ENCODE measurements at places on chromosomes 7 and 10. TPM values are rescaled to one million over a fixed set of nuclear protein-coding genes. Genes with fewer than 3 reads are reported as not detected.

GRCh38 chr7:20945451-20945850, 158.8 kb upstream of the SP8 start:
- no peak for DNase-seq

- peak; percentile 31 for DNase-seq
Measured at GRCh38 chr7:86932038-86932512, 127.4 kb downstream of the ELAPOR2 start.

DNA sequence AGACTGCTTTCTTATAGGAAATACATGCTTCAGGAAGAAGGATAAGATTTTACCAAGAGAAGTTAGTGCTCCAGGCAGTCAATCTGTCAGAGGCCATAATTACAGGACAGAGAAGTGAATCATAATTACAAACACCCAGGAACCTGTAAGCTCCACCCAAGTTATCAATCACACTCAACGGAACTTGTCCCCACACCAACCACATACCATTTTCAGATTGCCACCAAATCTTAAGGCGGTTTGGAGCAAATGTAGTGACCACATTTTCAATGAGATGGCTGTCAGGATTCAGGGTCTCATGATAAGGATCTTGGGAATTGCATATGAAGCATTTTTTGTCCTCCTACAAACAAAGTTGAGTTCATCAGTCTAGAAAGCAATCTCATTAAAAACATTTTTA, 4.8 kb downstream of the LAMB1 start:
- no peak for DNase-seq

GRCh38 chr10:84416245-84416555, 87.8 kb downstream of the CCSER2 start:
- no peak for DNase-seq

DNA sequence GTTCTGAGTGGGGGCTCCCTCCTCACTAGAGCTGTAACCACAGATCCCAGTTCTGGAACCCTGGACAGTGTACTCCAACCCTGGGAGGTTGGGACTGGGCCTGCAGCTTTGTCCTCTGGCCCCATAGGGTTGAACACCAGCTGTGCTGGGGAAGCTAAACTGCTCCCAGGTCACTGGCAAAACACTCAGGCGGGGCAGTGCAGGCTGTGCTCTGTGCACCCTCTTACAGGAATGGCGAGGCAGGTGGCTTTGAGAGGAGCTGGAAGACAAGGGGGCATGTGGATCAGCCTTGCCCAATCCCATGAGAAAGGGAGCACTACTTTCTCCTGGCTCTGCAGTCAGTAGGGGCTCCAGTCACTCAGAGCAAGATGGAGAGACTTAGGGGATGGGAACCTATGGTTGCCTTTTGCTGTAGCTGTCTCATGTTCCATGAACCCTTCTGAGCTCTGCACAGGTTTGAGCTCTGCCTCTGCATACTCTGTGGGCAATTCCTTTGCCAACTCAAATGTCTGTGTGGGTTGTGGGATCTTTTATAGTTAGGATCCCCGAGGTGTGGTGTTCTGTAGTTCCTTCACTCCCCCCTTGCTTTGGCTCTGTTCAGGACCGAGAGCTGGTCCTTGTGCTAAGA, 90.7 kb downstream of the SLC25A40 start:
- DNase-seq = no peak

The WIPF3 gene
- polyA plus RNA-seq = 16.1 TPM

DNA sequence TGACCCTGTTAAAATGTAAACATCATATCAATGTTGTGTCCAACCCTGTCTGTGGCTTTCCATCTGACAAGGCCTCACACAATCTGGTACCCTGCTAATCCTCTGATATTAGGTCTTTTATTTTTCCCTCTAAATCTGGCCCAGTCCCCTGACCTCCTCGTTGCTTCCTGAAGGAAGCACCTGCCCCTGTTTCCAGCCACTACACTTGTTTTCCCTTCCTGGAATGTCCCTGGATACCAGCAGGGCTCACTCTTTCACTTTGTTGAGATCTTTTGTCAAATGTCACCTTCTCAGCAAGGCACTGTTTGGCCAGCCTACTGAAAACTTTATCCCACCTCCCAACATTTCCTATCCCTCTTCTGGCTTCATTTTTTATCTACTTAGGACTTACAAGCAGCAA, 2.1 kb downstream of the SAMD9L start:
- DNase-seq = no peak

The CAV1 gene
- polyA plus RNA-seq = 162 TPM

- DNase-seq = no peak
Measured at GRCh38 chr10:114250236-114250635, 11.2 kb downstream of the VWA2 start.

DNA sequence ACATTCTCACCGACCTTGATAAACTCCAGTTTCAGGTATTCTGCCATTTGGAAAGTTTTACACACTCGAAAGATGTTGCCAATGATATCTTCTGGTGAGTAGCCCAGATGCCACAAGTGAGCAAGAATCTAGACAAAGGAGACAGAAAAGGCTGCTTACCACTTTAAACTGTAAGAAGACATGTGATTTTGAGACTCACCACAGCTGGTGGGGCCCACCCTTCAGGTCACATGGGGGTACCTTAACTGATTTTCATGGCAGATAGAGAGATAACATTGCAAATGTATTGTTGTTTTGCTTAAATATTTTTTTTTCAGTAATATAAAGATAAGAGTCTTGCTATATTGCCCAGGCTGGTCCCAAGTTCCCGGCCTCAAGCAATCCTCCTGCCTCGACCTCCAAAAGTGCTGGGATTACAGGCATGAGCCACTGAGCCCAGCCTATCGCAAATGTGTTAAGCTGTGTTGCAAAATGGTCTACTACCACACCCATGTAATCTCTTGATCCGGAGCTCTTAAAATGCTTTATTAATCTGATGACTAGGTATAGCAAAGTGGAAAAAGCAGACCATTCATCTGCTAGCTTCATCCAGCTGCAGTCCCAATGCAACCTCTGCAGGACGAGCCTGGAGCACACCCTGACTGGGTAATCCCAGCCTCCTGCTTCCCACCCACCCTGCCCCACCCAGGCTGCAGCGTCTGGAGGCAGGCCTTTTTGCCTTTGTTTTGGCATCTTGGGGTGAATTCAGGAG, 18.5 kb downstream of the RFC2 start:
- DNase-seq = no peak

The IL6 gene
- not detected for polyA plus RNA-seq

- DNase-seq = peak; percentile 61
Measured at GRCh38 chr10:21329995-21330627, 195.4 kb downstream of the SKIDA1 start.

DNA sequence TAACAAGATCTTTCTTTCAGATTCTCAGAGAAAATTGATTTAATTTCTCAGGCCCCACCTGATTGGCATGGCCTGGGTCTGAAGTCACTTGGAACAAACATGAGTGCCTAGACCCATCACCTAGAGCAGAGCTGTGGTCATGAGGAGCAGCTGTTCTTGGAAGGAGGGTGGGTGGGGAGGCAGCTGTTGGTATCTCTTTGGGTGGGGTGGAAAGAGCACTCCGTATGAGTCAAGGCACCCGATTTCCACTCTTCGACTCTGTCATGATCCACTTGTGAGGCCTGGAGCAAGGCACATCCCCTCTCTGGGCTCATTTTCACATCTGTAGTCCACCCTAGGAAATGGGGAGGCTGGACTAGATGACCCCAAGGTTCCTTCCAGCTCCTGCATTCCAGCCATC, 156.7 kb downstream of the C10orf105 start:
- no peak for DNase-seq

The PLAC9 gene
- polyA plus RNA-seq = 59.1 TPM

GRCh38 chr10:22644222-22644621, 70.2 kb downstream of the PIP4K2A start:
- DNase-seq = no peak

The ANXA8L1 gene
- polyA plus RNA-seq = not detected

The LIMK1 gene
- 13.9 TPM for polyA plus RNA-seq

GRCh38 chr10:86662186-86663045, 5.9 kb upstream of the LDB3 start:
- no peak for DNase-seq

The ACSM6 gene
- polyA plus RNA-seq = not detected

The SH2B2 gene
- polyA plus RNA-seq = 17.7 TPM

The MAP3K8 gene
- polyA plus RNA-seq = 2.4 TPM

GRCh38 chr7:130134106-130134636, 63.8 kb downstream of the KLHDC10 start:
- DNase-seq = no peak

All from forelimb muscle (tissue), 1 donor.